NCI-H2171 (cell line): ENCODE measurements at places on chromosomes 16 and 17.

DNA sequence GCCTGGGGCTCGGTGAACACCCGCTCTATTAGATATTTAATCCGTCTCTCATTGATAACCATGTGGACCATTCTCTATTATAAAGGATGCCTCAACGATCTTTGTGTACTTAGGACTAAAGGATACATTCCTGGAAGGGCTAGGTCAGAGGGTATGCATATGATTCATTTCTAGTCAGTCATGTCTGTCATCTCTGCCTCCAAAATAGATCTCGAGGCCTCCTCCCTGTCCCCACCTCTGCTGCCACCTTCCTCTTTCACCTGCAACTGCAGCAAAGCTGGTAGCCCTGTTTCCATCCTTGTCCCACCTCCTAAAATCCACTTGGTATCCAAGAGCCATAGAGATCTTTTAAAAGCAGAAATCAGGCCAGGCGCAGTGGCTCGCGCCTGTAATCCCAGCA, 121.5 kb downstream of the KATNIP start:
- no peak for DNase-seq

DNA sequence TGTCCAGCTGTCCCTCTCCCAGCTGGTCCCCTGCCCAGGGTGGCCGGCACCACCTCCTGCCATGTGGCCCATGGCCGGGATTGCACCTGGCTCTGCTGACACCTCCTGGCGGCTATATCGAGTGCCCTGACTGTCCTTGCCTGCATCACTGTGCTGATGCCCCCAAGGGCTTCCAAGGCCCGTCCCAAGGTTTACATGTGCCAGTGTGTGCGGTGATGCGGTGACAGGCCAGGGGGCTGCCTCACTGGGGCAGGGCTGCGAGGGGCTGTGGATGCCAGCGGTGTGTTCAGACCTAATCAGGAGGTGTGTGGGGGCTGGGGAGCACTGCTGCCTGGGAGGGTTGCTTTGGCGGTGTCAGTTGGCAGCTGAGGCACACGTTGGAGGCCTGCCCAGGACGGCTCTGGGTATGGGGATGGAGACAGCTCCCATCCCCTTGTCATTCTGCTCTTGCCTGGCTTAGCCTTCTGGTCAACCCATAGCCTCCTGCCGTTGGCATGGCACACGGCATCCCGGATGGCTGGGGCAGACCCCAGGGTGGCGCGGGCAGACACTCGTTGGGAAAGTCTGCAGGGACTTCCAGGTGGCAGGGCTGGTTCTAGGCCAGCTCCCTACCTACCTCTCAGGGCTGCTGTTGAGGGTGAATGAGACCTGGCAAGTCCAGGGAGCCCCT, 5.5 kb downstream of the MAP2K3 start:
- peak; percentile 41 for DNase-seq

- no peak for DNase-seq
Observed at GRCh38 chr17:3665834-3666233, 2.5 kb downstream of the TAX1BP3 start.

DNA sequence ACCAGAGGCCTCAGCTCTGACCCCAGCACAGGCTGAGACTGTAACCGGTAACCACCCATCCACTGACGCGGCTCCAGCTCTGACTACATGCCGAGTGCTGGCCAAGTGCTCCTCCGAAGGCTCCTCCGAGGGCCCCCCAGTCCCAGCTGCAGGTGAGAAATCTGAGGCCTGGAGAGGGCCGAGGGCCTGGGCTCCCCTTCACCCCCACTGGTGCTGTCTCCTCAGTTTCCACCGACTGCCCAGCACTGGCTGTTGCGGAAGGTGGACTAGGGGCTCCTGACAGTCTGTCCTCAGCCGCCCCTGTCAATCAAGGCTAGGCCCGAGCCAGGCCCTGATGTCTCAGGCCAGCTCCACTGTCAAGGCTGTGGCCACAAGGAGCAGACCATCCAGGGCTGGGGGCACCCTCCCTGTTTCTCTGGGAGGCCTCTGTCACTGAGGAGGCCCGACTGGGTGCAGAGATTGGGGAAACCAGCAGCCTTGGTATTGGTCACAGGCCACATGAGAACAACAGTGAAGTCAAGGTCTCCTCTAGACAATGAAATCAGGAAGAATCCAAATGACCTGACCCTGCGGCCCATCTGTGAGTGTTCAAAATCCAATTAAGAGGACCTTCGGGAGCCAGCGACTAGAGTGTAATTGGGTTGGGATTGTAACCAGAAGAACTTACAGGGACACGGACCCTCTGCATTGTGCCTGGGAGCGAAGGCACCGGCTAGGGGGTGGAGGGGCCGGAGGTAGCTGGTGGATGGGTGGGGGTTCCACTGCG, 5.1 kb downstream of the TMEM235 start:
- DNase-seq = no peak

- no peak for DNase-seq
Observed at GRCh38 chr17:6713130-6713917, at the start of gene SLC13A5. SLC13A5 (minus strand) TSS chr17:6713369; CDS start chr17:6713333, 36 bp downstream.

- no peak for DNase-seq
Observed at GRCh38 chr17:73430848-73431247, 119.0 kb upstream of the CDC42EP4 start.

- no peak for DNase-seq
Observed at GRCh38 chr17:63039899-63040602, 74.0 kb downstream of the TANC2 start.

GRCh38 chr17:43562679-43563599, 16.8 kb upstream of the ETV4 start:
- DNase-seq = no peak
